ENCODE measurements at places on chromosomes 6 and 20.
A peak's percentile ranks its signal among the peaks of the same experiment; 100 is the strongest.

GRCh38 chr6:139303185-139303584 lies 11.4 kb upstream of the TXLNB start:
- DNase-seq: no peak

DNA sequence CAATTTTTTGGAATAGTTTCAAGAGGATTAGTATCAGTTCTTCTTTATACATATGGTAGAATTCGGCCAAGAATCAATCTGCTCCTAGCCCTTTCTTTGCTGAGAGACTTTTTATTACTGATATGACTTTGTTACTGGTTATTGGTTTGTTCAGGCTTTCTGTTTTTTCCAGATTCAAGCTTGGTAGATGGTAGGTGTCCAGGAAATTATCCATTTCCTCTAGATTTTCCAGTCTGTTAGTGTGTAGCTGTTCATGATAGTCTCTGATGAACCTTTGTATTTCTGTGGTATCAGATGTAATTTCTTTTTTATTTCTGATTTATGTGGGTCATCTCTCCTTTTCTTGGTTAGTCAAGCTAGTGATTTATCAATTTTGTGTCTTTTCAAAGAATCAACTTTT lies 167.6 kb downstream of the GMDS start:
- DNase-seq: no peak

DNA sequence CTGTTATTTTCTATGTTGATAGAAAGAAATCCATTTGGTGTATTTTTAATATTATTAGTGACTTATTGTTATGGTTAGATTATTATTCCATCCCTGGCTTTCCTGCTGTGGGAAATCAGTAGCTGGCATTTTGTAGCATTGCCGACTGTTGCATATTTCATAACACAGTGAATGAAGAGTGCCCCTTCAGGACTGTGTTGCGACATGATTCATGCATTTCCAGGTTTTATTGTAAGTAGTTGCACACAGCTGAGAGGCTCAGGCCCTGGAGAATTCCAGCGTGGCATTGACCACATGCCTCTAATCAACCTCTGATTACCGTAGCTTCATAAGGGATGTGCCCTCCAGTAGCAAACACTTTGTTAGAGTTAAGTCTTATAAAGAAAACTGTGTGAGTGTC lies 263.9 kb downstream of the FARS2 start:
- DNase-seq: no peak

DNA sequence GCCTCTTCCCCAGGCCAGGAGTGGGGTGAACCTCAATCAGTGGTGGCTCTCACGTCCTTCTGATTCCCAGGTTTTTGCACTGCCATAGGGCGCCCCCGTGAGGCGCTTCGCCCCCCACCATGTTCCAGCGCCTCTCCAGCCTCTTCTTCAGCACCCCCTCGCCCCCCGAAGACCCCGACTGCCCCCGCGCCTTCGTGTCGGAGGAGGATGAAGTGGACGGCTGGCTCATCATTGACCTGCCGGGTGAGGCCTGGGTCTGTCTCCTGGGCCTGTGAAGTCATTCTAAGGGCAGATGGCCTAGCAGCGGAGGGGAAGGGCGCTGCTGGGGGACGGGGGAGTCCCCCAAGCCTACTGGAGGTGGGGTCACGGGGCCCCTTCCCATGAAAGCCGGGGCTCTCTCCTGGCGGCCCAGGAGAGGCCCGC lies 4.5 kb downstream of the TP53INP2 start:
- peak; percentile 79 for DNase-seq
